ENCODE measurements at places on chromosomes 7 and 10.

DNA sequence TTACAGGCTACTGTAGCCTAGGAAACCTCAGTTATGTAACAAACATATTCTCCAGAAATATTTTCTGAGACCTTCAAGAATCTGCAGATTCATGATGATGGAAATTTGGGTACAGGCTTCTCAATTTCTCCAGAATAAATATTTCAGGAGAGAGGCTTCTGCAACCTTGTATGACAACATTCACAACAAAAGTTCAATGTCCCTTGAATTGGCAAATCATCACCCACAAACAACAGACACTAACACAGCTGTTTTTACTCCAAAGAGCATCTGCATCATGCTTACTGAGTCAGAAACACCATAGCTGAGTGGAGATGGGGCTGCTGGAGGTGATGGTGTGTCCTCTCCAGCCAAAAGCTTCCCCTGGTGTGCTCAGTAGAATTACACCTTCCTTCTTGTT is 9.3 kb upstream of the COBL start:
- DNase-seq: no peak

DNA sequence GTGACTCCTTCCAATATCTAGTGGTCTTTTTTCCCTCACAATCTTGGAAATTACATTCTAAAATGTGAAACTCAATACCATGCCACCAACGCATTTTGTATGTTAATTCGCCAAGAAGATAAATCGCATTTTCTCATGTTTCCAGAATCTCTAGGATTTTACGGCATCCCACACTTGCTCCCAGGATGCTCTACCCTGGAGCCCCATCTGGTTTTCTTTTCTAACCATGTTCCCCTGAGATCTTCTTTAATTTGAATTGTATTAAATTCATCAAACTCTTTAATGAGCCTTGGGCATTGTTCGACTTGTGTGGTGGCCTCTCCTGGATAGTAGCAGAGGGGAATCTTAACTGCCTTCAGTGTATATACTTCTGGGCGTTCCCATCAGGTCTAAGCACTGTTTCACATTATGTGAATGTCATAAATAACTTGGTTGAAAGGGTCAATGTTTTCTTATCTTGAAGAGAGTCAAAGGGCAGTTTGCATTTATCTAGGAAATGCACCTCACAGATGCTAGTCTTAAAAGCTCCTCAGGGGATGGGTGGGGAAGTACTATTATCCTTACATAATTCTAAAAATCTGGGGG is 169.1 kb upstream of the MEOX2 start:
- DNase-seq: no peak

DNA sequence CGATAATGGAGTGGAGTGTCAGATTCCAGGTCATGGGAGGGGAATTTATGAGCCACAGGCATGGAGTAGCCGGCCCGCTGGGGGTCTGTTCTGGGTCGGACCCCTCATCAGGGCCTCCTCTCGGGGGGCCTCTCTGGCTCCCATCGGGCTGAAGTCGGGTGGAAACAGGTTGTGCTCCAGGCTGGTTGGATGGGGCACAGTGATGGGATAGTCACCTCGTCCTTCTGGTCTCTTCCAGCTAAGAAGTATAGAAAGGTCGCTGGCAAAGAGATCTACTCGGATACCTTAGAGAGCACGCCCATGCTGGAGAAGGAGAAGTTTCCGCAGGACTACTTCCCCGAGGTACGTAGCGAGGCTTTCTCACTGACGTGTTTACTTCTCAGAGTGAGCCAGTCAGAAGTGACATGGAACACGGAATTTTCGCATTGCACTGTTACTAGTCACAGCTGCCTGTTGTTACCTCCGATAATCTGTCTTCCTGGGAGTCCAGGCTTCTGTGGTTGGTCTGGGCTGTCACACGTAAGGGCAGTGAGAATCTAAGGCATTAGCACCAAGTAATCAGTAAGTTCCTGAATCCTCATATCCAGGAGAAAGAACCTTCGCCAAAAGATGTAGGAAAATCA is 88.3 kb downstream of the NKX6-2 start:
- DNase-seq: no peak

GRCh38 chr10:113960617-113961181 is 83.0 kb upstream of the ADRB1 start:
- DNase-seq: no peak

DNA sequence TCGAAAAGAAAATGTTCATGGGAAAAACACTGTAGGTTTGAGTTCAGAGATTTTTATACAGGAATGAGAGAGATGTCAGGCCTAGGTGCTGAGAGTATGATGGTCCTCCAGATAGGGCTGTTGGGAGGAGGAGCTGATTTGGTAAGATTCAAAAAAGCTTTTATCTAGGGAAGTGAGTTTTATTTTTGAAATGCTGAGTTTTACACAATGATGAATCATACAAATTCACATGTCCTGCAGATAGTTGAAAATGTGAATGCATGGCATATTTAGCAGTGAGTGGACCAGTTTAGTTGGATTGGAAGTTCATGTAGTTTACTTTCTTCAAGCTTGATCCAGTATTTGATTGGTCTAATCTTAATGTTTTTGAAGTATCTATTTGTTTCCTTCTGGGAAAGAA is 154.8 kb downstream of the LRRC4 start:
- no peak for DNase-seq

DNA sequence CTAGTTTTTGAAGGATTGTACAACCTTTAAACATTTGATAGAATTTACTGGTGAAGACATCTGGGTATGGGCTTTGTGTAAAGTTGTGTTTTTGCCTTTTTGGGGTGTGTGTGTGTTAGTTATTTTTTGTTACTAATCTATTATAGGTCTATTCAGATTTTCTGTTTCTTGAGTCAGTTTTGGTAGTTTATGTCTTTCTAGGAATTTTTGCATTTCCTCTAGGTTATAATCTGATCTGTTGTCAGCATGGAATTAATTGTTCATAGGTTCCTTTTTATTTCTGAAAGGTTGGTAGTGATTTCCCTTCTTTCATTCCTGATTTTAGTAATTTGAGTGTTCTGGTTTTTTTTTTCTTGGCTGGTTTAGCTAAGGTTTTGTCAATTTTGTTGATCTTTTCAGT is 17.7 kb downstream of the SEPTIN7 start:
- DNase-seq: no peak

DNA sequence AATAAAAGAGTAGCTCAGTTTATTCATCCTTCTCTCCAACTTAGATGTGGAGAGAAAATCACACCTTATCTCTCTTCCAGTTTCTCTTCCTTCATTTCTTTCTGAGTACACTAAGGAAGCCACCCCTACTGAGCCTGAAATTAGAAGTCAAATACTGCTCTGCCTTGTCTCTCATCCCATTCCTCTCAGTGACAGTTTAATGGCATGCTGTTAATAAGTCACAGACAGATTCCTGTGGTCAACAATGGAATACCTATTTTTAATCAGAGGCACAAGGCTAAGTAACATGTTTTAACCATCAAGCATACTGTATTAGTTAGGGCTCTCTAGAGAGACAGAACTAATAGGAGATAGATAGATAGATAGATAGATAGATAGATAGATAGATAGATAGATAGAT is 253.2 kb downstream of the HTR7 start:
- no peak for DNase-seq

DNA sequence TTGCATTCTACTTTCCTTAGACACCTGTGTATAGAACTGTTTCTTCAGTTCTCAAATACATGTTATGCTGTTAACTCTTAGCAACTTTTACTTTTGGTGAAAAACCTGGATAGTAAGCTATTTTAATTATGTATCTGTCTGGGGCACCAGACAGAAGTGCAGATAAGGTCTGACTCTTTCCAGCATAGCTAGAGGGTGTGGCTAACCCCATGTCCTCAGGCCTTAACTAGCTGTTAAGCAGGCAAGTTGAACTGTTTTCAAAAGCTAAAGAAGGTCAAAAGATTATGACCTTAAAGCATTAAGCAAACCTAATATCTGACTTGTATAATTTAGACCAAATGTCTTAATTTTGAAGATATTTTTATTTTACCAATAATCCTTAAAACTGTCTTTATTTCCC is 45.1 kb upstream of the INHBA start:
- no peak for DNase-seq

GRCh38 chr10:8059191-8059936 is 4.9 kb downstream of the GATA3 start:
- DNase-seq: no peak

GRCh38 chr10:103710490-103710889 is 144.9 kb downstream of the SH3PXD2A start:
- no peak for DNase-seq

DNA sequence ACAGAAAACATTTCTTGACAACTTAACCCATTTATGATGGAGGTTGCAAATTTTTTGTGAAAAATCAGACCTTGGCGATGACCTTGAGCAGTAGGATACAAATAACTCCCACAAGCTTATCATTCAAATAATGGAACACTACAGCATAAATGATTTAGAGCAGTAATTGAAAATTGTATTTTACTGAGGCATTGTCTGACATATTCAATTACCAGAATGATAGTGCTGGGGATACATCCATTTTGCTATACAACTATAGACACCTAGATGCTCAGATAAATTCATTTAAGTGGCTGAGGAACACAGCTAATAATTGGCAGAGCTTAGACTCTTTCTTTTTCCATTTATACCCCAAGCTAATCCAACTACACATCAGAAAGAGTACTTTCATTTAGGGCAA is 18.9 kb downstream of the TWIST1 start:
- DNase-seq: no peak

DNA sequence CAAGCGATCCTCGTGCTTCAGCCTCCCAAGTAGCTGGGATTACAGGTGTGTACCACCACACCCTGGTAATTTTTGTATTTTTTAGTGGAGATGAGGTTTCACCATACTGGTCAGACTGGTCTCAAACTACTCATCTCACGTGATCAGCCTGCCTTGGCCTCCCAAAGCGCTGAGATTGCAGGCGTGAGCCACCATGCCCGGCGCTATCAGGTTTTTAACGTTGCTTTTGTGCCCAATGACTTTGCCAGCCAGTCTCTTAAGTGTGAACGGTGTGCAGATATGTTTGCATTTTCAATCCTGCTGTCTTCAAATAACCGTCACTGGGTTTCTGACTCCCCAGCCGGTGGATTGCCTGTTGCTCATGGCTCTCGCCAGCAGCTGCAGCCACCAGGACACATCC is 201.8 kb upstream of the PPP2R2D start:
- peak; percentile 8 for DNase-seq

DNA sequence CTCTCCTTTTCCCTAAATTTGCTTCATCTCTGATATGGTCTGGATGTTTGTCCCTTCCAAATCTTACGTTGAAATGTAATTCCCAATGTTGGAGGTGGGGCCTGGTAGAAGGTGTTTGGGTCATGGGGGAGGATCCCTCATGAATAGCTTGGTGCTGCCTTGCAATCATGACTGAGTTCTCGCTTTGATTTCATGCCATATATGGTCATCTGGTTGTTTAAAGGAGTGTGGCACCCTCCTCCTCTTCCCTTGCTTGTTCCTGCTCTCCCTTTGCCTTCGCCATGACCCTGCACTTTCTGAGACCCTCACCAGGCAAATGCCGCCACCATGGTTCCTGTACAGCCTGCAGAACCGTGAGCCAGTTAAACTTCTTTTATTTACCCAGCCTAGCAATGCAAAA is 14.5 kb downstream of the NOBOX start:
- DNase-seq: no peak

GRCh38 chr10:14325325-14325955 is 5.3 kb downstream of the FRMD4A start:
- no peak for DNase-seq

GRCh38 chr10:98340940-98341310 is 72.9 kb upstream of the LOXL4 start:
- no peak for DNase-seq

DNA sequence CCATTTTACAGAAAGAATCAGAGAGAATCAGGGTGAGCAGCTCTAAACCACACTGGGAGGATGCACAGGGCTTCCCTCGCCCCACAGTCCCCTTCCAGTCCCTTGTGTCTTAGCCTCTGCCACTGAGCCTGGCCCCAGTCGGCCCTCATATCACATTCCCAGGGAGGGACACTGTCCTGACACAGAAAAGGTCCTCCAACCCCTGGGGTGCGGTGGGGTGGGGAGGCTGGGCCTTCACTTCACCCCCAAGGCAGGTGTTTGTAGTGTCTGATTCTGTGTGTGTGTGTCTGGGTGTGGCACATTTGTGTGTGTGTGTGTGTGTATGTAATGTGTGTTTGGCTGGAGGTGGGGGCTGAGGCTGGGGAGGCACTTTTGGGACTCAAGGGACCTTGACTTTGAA is 1.8 kb upstream of the KCP start:
- DNase-seq: no peak

- DNase-seq: no peak
Measured at GRCh38 chr10:119087271-119087882, 6.8 kb upstream of the EIF3A start.

GRCh38 chr7:83451501-83452045 is 197.4 kb downstream of the SEMA3E start:
- no peak for DNase-seq

- no peak for DNase-seq
Measured at GRCh38 chr10:27513451-27514191, 9.5 kb downstream of the RAB18 start.

GRCh38 chr10:21010615-21011014 is 113.5 kb upstream of the NEBL start:
- DNase-seq: no peak

DNA sequence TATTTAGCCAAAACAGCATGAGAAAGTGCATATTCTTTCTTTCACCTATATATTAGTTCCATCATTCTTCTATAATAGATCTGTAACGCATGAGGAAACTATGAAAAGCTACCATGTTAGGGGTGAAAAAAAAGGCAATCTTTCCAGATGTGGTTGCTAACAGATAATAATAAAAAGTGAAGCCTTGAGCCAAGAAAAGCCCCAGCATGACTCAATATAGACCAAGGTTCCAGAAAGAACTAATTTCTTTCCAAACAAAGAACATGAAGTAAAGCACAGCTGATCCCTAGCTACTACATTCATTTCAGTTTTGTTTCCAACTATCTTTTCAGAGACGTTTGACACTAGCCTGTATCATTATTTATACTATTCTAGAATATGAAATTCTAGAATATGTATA is 16.4 kb downstream of the ARL4A start:
- DNase-seq: no peak

- DNase-seq: no peak
Measured at GRCh38 chr10:84944187-84944586, 615.8 kb downstream of the CCSER2 start.

GRCh38 chr7:96497567-96497966 is 175.7 kb upstream of the SLC25A13 start:
- no peak for DNase-seq

- DNase-seq: no peak
Measured at GRCh38 chr7:100679129-100679926, 5.8 kb downstream of the GNB2 start.

- no peak for DNase-seq
Measured at GRCh38 chr7:117562759-117563158, 82.9 kb downstream of the CFTR start.

- DNase-seq: peak; percentile 43
Measured at GRCh38 chr10:3169271-3169670, 3.3 kb downstream of the PITRM1 start.

DNA sequence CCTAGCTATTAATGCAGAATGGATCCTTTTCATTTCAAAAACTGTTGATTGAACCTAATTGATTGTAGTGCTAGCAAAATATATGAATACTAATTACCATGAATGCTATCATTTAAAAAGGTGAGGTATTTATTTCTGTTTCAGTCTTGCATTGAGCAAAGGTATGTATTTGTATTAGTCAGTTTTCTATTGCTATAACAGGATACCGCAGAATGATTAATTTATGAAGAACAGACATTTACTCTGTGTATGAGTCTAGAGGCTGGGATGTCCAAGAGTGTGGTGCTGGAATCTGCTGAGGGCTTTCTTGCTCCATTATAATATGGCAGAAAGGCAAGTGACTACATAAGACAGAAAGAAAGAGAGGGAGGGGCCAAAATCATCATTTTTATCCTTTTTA is 199.2 kb downstream of the KIF20B start:
- no peak for DNase-seq

- DNase-seq: peak; percentile 71
Measured at GRCh38 chr7:157568770-157569584, 232.2 kb downstream of the DNAJB6 start.
